ENCODE measurements at places on chromosomes 7 and 10.

- H3K4me3 ChIP-seq, result no peak overlapping the region
- no peak overlapping the region for H3K27ac ChIP-seq
- H3K36me3 ChIP-seq, result no peaks in the 10 kb centered on the region
- H3K27me3 ChIP-seq, result no peaks in the 10 kb centered on the region
- no peak for DNase-seq
Observed at GRCh38 chr7:140238778-140239652, 62.2 kb upstream of the KDM7A start.

DNA sequence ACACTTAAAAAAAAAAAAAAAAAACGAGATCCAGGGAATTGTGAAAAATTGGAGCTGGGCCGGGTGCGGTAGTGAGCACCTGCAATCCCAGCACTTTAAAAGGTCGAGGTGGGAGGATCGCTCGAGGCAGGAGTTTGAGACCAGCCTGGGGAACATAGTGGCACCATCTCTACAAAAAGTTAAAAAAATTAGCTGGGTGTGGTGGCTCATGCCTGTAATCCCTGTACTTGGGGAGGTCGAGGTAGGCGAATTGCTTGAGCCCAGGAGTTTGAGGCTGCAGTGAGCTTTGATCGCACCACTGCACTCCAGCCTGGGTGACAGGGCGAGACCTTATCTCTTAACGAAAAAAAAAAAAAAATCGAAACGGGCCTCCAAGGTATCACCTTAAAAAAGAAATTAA lies 2.0 kb downstream of the CLDN4 start:
- H3K27me3 ChIP-seq, result no peaks in the 10 kb centered on the region
- H3K4me3 ChIP-seq, result no peak overlapping the region
- no peak overlapping the region for H3K27ac ChIP-seq

DNA sequence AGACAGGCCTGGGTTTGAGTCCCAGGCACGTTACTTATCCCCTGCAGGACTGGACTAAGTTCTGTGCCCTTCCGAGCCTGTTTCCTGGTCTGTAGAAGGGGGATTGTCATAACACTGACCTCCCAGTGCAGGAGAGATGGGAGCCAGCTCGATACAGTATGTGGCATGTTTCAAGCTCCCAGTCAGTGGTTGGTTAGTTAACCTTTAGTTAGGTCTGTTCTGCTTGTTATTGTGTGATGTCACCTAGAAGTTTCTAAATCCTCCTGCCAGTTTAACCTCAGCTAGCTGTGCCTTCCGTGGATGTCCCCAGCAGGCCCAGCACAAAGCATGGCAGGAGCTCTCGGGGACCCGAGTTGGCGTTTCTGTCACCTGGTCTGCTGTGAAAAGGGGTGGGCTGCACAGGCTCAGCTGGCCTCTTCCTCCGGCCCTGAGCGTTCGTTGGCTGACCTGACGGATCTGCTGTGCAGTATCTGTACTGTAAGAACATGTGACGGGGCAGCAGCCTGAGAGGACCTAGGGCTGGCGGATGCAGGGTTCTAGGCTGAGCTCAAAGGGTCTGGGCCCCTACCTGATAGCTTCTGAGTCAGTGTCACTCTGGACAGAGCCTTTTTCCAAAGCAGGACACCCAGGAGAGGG lies 53.0 kb downstream of the SPOCK2 start:
- no peak overlapping the region for H3K4me3 ChIP-seq
- H3K36me3 ChIP-seq, result no peaks in the 10 kb centered on the region
- peaks cover 56% of the 10 kb centered on the region for H3K4me1 ChIP-seq

DNA sequence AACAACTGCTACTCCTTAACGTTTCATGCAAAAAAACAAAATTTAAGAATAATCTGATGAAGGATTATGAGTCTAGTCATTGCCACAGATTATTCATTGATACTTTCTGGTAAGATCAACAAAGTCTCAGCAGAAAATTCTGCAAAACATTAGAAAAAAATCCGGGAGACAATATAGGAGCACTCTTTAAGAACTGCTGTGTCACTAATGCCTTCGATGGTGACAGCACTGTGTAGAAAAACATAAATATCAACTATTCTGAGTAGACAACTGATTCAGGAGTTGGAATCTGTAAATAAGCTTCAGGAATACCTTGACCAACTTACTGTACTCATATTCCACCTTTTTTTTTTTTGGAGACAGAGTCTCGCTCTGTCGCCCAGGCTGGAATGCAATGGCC lies 69.0 kb downstream of the CYTH3 start:
- peaks cover 40% of the 10 kb centered on the region for H3K4me1 ChIP-seq
- no peak overlapping the region for H3K4me3 ChIP-seq
- no peak for DNase-seq
- no peak overlapping the region for H3K27ac ChIP-seq
- H3K36me3 ChIP-seq, result no peaks in the 10 kb centered on the region

- no peaks in the 10 kb centered on the region for H3K4me1 ChIP-seq
- H3K4me3 ChIP-seq, result no peak within 1 kb of the TSS
- no peak within 1 kb of the TSS for H3K27ac ChIP-seq
Observed at GRCh38 chr7:143934526-143935325, at the start of gene OR2F2. Gene OR2F2 (plus strand): TSS chr7:143935233. CDS start chr7:143935233, 0 bp downstream.

Data from right atrium auricular region (tissue), 2 donors.